ENCODE measurements at places on chromosomes 7 and 10.
A peak's percentile ranks its signal among the peaks of the same experiment; 100 is the strongest.

- DNase-seq, result no peak
These were observed 34.4 kb upstream of the ECHDC3 start for GRCh38 chr10:11707624-11708350.

- peak; percentile 59 for DNase-seq
These were observed 3.2 kb downstream of the ZNF316 start for GRCh38 chr7:6640246-6640721.

- DNase-seq, result no peak
These were observed 1.5 kb downstream of the BZW2 start for GRCh38 chr7:16647435-16647960.

GRCh38 chr7:121305109-121305508 lies 23.7 kb upstream of the WNT16 start:
- DNase-seq, result no peak

GRCh38 chr7:25615593-25615992 lies 387.3 kb upstream of the NPVF start:
- peak; percentile 58 for DNase-seq

GRCh38 chr7:77276120-77276519 lies 76.5 kb upstream of the FGL2 start:
- no peak for DNase-seq

DNA sequence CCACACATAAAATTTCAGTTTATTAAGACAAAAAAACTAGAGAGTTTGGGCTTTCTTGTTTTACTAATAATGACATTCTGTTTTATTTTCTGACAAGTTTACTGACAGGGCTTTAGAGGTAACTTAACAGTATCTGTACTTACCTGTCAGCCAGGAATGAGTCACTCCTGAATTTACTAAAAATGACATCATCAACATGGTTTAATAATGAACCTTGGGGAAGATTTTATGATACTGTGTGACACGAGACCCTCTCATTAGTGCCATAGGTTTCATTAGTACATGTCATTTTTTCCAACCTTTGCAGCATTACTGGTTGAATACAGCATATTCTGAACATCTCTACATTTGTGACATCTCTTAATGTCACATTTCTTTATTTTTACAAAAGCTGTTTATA lies 131.1 kb downstream of the KCND2 start:
- DNase-seq, result no peak

DNA sequence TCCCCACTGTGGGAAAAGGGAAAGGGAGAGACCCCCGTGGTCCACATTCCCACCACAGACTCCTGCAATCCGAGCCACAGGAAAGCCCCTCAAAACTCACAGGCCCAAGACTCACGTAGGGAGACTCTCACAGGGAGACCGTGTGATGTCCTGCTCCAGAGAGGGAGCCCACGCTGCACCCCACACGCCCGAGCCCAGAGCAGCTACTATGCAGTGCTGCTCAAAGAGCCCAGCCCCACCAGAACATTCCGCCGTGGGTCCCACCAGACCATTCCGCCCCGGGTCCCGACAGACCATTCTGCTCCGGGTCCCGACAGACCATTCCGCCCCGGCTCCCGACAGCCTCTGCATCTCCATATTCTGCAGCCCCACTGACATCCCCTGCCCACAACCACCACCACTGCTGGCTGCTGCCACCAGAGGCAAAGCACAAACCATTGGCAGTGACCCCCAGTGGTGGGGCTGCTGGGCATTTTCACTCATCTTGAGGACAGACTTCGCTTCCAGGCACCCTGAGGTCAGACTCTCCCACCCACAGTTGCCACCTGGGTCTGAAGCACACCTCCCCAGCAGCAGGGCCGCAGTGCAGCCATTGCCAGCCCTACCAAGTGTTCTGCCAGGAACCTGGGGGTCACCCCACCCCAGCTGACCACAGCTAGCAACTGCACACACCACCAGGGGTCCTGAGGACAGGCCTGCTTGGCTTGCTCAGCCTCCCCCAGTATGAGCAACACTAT lies 625.4 kb upstream of the FOXK1 start:
- DNase-seq, result no peak

- peak; percentile 74 for DNase-seq
These were observed 66.2 kb upstream of the ARID5B start for GRCh38 chr10:61835069-61835945.

GRCh38 chr7:147199868-147200267 lies 1083.3 kb downstream of the CNTNAP2 start:
- DNase-seq, result no peak

- DNase-seq, result no peak
These were observed 182.9 kb upstream of the TCF7L2 start for GRCh38 chr10:112767156-112767555.

DNA sequence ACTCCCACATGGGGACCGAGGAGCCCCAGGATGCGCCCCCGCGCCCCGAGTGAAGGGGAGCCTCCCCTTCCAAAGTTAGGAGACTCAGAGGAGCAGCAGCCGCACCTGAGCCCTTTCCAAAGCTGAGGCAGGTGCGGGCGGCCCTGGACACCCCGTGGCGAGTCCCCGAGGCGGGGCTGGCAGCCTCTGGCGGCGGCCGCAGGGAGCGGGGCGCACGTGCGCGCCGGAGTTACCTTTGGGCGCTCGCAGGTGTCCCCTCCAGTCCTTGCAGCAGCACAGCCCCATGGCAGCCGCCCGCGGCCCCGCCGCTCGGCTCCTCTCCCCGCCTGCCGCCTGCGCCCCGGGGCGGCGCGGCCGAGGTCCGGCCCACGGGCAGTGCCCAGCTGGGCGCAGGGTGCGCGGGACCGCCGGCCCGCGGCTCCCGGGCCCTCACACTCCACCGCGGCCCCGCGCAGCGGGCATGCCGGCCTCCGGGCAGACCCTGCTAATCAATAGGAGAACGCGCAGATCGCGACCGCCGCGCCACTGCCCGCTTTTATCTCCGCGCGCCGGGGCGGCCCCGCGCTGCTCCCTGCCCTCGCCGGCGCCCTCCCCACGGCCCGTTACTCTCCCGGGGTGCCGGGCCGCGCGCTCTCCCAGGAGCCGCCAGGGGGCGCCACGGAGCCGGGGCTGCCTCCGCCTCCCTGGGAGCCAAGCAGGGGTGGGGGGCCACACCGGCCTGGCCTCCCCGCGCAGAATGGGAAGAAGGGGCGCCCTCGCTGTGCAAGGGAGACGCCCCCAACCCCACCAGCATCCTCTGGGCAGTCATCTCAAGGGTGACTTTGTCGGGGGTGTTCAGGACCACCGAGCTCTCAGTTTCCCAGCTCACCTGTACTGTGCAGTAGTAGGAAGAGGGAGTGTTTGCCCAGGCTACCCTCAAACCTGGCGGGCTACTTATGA lies 80.8 kb downstream of the ARHGAP22 start:
- peak; percentile 29 for DNase-seq

DNA sequence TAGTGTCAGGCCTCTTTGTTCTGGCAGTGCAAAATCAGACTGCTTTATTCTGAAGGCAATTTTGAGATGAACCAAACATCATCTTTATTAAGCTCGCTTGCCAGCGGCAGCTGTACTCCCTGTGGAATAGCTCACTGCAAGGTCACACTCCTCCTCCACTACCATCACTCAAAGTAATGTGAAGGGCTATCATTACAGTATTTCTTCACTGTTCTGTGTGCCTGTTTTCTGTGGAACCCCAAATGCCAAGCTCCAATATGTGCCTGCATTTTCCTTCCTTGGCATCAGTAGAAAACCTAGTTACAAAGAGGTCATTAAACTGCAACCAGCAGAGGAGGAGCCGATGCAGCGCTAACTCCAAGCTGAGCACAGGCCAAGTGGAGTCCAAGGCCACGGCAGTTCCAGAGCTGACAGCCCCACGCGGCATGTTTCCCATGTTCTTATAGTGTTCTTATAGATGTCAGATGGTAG lies 21.4 kb downstream of the BCCIP start:
- DNase-seq, result no peak

DNA sequence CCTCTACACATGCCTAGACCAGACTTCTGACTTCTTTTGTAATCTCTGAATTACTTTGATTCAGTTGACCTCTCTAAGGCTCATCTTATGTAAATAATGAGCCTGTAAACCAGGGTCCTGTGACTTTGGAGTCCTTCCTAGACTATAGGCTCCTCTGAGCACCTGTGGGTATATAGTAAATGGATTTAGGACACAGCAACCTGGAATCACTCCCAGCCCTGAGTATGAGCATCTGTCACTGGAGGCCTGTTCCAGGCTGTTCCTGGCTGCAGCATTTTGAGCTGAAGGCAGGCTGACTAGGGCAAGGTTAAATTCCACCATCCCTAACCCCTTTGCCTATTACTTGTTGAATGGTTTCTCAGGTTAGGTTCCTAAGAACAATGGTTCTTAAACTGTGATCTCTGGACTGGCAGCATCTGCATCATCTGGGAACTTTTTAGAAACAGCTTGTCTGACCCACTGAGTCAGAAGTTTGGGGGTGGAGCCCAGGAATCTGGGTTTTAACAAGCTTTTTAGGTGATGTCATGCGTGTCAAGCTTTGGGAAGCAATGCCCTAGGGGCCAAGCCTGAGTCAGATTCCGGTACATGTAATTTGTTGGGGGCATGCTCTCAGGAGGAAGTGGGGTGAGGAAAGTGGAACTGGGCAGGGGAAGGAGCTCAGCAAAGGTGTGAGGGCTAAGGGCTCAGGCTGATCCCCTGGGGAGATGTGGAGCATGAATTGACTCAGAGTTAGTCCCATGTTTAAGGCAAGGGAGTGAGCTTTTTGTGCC lies 28.2 kb downstream of the MINDY4 start:
- peak; percentile 96 for DNase-seq

DNA sequence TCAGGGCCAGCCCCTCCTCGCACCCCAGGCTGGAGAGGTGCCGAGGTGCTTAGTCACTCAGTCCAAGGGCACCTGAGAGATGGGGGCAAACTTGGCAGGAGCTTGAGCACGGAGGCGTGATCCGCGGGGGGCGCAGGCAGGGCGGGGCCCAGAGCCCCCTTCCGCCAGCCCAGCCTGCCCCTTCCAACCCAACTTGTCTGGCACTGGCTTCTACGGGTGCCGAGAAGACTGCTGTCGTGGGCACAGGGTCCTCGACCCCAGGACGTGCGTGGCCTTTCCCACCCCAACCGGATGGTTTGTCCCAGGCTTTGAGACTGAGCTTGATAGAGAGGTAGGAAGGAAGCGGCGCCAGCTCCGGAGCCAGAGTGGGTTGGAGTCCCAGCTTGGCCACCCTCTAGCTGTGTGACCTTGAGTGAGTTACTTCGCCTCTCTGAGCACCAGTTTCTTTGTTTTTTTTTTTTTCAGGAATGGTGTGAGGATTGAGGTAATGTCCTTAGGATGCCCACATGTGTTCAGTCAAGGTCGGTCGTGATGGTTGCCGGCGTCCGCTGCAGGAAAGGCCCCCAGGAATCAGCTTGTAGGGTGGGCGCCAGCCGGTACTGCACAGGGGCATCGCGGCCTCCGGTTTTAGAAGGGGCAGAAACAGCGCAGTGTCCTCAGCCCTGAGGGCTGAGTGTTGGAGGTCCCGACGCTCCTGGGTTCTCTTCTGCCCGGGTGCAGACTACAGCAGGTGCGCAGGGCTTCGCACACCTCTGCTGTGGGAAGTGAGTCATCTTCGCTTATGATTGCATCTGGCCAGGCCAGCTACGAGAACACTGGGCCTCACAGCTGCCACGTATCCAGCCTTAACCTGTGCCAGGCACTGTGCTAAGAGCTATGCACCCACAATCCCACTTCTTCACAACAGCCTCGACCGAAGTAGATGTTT lies 28.6 kb upstream of the VAX1 start:
- no peak for DNase-seq

DNA sequence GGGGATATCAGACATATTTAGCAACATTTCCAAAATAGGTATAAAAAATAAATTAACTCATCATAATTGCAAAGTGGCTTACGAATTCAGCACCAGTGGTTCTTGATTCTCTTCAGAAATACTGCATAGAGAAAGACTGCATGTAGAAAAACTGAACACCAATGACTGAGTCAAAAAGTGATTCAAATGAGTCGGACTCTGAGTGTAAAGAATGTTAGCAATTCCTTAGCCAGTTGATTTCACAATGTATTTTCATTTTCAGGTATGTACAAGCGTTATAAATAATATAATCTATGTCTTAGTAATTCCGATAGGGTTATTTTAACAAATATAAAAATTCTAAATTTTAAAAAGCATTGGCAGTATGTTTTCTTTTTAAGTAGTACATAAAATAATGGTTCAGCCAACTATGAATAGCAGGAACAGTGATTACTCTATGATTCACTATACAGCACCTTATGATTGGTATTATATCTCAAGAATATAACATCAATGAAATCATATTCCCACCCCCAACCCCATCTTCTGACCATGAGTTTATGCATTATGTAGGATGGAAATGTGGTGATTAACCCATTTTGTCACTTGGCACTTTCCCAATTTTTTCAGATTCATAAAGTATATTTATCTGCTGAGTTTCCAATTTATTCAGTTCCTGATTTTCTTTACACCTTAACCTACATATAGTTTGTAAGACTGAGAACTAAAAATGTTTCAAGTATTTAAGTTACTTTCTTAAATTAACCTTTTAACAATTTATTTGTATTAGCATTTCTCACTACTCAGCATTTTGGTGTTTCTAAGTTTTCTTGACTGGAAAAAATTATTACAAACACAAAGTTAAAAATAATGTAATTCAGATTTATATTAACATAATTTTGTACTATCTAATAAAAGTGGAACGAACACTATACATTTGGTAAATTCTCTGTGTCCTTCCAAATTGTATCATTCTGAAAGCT lies 33.9 kb downstream of the DNAJC1 start:
- peak; percentile 18 for DNase-seq

DNA sequence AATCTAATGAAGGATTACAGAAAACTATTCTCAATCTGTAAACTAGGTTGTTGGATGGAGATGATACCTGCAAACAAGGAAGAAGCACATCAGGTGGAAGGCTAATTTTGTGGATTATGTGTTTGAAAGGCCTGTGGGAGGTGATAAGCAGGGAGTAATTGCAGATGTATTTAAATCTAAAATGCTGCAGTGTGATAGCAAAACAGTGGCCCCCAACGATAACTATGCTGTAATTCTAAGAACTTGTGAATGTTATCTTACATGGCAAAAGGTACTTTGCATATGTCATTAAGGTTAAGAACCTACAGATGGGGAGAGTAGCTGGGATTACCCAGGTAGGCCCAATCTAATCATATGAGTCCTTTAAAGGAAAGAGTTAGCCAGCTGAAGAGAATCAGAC lies 164.5 kb upstream of the AHR start:
- DNase-seq, result no peak

- no peak for DNase-seq
These were observed 1.3 kb downstream of the HELLS start for GRCh38 chr10:94546901-94547185.

GRCh38 chr7:152876749-152877148 lies 117.2 kb downstream of the ACTR3B start:
- DNase-seq, result no peak

GRCh38 chr7:80624763-80625162 lies 13.7 kb upstream of the CD36 start:
- no peak for DNase-seq

GRCh38 chr10:48384699-48384982 lies 78.2 kb downstream of the MAPK8 start:
- no peak for DNase-seq

GRCh38 chr7:149772241-149772955 lies 990 bp downstream of the ZNF467 start:
- no peak for DNase-seq
